Caco-2 (cell line): ENCODE measurements at places on chromosomes 2 and 18.

DNA sequence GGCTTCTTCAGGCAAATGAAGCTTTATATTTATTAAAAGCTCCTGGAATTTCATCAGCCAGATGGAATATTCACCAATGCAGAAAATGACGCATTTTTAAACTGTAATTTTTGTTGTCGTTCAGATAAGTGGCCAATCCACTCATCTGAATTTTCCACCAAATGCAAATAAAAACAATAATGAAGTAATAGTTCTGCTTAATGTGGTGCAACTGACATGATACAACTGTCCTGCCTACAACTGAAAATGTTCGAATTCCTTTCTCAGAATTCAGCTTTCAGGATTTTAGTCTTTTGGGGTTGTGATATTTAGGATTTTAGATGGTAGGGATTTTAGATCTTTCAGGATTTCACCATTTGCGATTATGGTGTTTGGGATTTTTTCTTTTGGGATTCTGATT lies 27.1 kb upstream of the PUM2 start:
- H3K4me3 ChIP-seq, result no peak overlapping the region
- H3K36me3 ChIP-seq, result no peaks in the 10 kb centered on the region
- peaks cover 3% of the 10 kb centered on the region; the same call in 1 of the 2 replicates for H3K4me1 ChIP-seq
- DNase-seq, result no peak

DNA sequence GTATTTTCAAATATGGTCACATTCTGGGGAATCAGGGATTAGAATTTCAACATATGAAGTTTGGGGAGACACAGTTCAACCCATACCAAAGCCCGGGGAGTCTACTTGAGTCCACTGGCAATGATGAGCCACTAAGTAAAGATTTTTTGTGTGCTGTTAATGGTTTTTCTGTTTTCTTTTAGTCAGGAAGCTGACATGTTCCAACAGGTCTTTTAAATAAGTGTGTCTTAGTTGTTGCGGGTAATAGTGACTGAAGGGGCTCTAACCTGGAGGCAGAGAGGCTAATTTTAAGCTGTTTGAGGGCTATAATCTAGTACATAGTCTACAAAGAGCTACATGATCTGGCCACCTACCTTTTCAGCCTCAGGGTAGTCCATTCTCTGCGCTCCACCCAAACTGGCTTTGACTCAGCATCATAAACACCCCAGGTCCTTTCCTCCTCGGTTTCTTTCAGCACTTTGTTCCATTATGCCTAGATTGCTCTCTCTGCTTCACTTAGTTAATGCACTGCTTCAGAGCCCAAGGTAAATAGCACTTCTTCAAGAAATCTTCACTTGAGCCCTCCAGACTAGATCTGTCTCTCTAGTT lies 17.6 kb upstream of the UBE2E3 start:
- H3K36me3 ChIP-seq, result no peaks in the 10 kb centered on the region
- H3K4me3 ChIP-seq, result no peak overlapping the region
- H3K27me3 ChIP-seq, result no peaks in the 10 kb centered on the region

DNA sequence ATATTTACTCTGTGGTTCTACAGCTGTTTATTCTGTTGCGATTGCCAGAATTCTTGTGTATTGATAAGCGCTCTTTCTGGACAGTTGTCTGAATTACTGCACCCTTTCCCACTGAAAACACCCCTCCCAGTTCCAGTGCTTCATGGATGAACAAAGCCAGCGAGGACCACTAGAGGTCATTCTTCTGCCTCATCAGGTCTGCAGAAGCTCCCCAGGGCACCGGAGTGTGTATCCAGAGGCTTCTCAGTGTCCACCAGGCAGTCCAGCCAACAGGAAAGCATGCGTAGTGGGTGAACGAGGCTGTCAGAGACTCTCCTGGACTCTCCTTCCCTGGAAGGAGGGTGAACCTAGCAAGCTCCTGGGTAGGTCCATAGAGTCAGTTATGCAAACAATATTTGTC lies 40.6 kb upstream of the INHBB start:
- no peak overlapping the region for H3K4me3 ChIP-seq
- no peak overlapping the region for H3K27ac ChIP-seq
- DNase-seq, result peak; percentile 65
- H3K36me3 ChIP-seq, result no peaks in the 10 kb centered on the region; the same call in 1 of the 2 replicates

DNA sequence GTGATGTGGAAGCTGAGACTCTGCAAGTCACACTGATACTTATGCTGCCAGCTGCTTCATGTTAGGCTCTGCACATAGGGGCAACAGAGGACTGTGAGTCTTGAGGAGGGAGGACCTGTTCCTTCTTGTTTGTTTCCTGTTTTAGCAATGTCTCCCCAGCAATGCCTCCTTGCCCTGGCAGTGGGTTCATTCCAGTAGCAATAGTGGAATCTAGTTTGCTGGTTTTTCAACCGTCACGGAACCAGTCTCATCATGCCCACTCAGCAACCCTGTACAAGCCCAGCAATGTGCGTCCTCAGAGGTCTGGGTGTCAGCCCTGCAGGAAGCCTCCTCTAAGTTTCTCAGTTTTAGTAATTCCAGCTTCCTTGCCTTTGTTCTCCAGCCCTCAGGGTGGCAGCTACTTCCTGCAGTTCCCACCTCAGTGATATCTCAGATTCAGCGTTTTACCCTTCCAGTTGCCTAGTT lies 20.5 kb upstream of the ITGB6 start:
- H3K4me3 ChIP-seq, result no peak overlapping the region
- H3K27me3 ChIP-seq, result no peaks in the 10 kb centered on the region
- no peaks in the 10 kb centered on the region for H3K36me3 ChIP-seq
- H3K4me1 ChIP-seq, result peaks cover 29% of the 10 kb centered on the region
- H3K27ac ChIP-seq, result no peak overlapping the region
- no peak for DNase-seq

- peaks cover 2% of the 10 kb centered on the region for H3K27me3 ChIP-seq
- H3K27ac ChIP-seq, result no peak overlapping the region
- no peak for DNase-seq
- H3K36me3 ChIP-seq, result no peaks in the 10 kb centered on the region
Measured at GRCh38 chr2:89848763-89849368, 1157.4 kb downstream of the RPIA start.
